ENCODE measurements at places on chromosomes 6 and 20.

GRCh38 chr6:52545406-52546119 is 31.3 kb downstream of the TRAM2 start:
- no peak for DNase-seq

GRCh38 chr20:10643560-10643873 is 30.3 kb downstream of the JAG1 start:
- no peak for DNase-seq

DNA sequence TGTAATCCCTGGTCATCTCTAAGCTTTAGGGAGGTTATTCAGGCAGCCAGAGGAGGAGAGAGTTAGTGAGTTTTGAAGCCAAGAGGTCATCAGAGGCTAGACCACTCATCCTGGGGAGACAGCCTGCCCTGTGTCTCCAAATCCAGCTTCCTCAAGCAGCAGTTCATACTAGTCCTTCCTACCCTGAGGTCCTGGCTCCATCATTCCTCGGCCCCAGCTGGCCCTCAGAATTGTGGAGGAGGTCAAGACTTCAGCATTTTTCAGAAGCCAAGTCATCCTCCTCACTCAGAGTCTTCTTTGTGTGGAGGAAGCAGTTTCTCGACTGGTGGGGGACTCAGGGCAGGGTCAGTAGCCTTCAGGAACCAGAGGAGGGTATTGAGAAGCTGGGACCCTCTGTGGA is 12.4 kb upstream of the KIAA1755 start:
- peak; percentile 47 for DNase-seq

DNA sequence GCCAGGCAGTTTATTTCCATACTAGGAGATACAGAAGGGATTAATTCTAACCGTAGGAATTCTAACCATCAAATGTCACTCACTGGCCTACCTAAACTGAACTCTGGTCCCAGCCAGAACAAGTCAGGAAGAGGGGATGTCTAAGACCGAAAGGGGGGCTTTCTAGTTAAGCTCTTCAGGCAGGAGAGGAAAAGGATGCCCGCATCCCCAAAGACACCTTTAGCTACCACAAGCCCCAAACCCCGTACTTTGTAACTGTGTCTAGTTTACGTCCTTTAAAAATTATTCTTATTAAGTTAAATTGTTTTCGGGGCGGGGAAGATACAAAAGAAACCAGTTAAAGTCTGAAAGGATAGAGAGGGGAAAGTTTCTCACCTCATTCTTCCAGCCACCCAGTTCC is 1.2 kb upstream of the ZNF76 start:
- no peak for DNase-seq

- no peak for DNase-seq
Measured at GRCh38 chr6:47502920-47503319, 25.3 kb downstream of the CD2AP start.

GRCh38 chr20:48102076-48102787 is 317.0 kb upstream of the SULF2 start:
- no peak for DNase-seq

- DNase-seq, result peak; percentile 82
Measured at GRCh38 chr20:25294459-25295385, 46.8 kb downstream of the PYGB start.

DNA sequence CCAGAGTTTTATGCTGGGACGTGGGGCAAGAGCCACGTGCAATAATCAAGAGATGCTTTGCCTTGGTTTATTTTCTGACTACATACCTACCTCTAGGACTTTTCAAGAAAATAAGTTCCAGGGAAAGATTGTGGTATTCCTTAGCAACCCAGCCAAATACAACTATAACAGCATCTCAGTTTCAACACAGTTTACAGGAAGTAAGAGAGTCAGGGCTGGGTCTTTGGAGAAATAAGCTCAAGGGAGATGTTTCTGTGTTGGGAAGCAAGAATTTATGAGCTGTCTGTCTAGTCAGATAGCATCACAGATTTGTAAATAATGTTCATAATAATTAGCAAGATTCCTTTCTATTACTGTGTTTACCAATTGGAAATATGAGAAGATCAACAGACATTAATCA is 35.1 kb downstream of the MAP3K5 start:
- no peak for DNase-seq

DNA sequence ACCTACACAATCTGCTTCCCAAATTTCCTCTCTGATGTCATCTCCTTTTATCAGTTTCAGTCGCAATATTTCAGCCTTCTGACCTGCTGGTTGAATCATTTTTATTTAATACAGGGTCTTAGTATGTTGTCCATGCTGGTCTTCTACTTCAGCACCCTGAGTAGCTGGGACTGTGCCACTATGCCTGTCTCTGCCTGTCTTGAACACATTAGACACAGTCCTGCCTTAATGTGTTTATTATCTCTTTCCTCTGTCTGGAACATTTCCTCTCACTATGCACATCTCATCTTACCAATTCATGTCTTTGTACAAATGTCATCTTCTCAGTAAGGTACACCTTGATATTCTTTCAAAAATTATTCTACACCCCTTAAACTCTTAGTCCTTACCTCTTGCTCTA is 106.5 kb downstream of the THEMIS start:
- no peak for DNase-seq

DNA sequence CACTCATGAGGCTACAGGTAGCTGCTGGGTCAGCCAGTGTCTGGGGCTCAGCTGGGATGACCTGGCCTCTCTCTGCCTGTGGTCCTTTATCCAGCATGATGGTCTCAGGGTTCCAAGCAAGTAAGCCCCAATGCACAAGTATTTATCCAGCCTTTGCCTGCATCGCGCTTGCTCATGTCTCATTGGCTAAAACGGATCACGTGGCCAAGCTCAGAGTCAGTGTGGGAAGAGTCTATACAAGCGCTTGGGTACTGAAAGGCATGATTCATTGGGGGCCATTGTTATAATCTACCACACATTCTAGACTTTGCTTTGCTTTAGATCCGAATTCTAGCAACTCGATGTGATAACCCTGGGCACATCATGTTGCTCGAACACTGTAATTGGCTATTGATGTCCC is 48.3 kb downstream of the PPP1R16B start:
- DNase-seq, result no peak

- DNase-seq, result no peak
Measured at GRCh38 chr6:136740050-136740974, 52.0 kb downstream of the MAP3K5 start.

DNA sequence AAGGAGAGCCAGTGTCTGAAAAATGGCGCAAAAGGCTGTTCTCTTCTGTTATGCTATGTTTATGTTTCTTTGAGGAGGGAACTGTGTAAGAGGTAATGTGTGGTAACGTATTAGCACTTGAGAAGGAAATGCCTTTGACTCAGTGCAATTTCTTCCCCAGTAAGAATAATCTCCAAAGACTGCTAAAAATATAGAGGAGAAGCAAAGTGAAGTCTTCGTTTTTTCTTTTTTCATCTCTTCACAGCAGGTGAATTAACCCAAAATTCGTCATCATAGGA is 47.1 kb upstream of the IFNGR1 start:
- DNase-seq, result no peak

- DNase-seq, result no peak
Measured at GRCh38 chr20:10898552-10898951, 224.8 kb upstream of the JAG1 start.

DNA sequence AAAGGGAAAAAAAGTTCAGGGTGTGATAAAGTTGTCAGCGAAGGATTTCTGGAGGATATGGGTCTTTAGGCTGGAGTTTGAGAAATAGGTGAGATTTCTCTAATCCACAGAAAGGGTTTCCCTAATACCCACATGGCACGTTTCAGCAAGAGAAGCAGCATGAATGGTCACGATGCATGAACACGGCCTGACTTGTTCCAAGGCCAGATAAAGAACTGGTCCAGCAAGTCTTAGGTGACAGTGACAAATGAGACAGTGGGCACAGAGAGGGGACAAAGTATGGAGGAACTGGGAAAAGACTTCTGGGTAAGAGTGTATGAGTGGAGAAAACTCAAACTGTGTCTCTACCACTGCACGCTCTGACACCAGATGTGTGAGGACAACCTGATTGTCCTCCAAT is 262.0 kb upstream of the FOXQ1 start:
- DNase-seq, result no peak

DNA sequence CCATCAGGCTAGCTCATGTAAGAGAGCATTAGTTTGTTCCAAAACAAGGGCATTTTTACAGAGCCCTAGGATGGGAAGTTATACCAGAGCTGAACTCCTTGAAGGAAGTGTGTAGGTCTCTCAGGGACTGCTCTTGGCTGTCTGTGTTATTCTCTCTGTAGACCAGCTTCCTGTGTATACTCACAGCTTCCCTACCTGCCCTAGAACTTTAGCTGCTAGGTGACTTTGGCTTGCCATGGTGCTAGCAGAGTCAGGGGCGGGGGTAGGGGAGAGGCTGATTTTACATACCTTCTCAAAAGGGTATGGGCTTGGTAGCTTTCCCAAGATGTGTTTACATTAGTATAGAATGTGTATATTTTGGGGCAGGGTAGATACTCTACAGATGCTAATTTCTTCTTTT is 17.4 kb downstream of the MAPRE1 start:
- no peak for DNase-seq

GRCh38 chr6:33189625-33190448 is 2.4 kb downstream of the COL11A2 start:
- no peak for DNase-seq

GRCh38 chr6:127300411-127300810 is 33.7 kb downstream of the RNF146 start:
- DNase-seq, result peak; percentile 61

DNA sequence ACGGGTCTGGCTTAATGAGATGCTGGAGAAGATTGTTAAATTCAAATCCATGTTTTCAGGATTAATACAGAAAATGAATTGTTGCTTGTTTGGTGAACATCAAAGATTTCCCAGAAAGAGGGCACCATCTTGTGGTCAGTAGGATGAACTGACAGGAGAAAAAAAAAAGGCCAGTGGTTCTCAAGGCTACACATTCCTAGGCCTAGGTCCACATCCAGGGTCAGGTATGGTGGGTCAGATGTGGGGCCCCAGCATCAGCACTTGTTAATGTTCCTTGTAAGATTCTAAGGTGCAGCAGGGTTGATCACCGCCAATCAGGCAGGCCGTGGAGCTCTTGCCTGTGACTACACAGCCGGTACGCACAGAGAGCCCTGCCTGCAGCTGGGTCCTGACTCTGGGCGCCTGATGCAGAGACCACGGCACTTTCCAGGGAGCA is 34.0 kb upstream of the FOXO3 start:
- DNase-seq, result peak; percentile 41

All from AG08396 (cell line).